ENCODE measurements at places on chromosomes 11 and 22. TPM values are rescaled to one million over a fixed set of nuclear protein-coding genes. Genes with fewer than 3 reads are reported as not detected.

GRCh38 chr11:114396916-114397315 lies 3.4 kb downstream of the C11orf71 start:
- no peak for DNase-seq

The MUC2 gene
- not detected for total RNA-seq

The CARD18 gene
- total RNA-seq: not detected

GRCh38 chr11:11531131-11531908 lies 90.5 kb downstream of the GALNT18 start:
- no peak for DNase-seq

GRCh38 chr11:77151804-77152509 lies 23.9 kb downstream of the MYO7A start:
- DNase-seq: peak; percentile 72

DNA sequence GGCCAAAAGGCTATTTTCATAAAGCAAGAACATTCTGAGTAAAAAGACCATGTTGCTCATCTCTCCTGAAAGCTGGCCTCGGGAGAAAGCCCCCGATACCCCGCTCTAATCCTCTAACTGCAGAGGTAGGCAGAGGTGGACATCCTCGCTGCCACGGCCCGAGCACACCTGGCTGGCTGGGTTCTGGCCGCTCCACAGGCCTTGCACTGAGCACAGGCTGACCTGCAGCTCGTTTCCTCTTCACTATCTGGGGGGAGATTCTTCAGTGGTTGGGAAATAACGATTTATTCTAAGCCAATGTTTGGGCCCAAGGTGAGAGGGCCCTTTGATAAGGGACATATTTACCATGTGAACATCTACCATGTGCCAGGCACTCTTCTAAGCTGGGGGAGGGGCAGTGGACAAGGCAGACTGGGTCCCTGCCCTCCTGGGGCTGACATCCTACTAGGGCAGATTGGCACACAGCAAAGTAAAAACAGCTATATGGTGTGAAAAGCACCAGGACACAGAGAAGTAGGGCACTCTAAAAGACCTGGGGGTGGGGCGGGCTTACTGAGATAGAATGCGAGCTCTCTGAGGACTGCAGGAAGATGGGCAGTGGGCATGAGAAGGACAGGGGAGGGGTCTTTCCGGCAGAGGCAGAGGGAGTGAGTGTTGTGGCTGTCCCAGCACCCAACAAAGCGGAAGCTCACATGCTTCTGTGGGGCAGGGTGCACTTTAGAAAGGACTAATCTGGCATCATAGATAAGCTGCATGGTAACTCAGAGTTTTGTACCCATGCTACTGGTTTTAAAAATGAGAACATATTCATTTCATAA lies 65.5 kb upstream of the ARFGAP3 start:
- DNase-seq: no peak

DNA sequence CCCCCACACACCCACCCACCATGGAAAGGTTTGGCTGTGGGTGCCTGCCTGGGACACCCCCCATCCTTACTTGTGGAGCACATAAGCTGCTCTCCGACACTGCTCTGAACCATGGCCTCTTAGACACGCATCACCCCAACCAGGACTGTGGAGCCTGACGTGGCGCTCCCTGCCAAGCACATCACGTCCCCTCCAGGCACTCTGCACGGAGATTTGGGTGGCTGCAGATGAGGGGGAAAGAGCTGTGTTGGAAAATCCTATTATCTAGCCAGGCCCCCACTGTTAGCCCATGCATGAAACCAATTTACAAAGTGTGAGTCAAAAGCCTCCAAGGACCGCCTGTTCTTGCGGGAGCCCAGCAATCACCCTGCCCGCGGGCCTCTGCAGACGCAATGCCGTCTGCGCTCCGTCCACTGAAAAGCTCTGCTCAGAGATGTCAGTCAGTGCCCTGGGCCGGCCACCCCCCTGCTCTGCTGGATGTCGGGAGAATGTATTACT lies 163.4 kb upstream of the NECTIN1 start:
- DNase-seq: no peak

- DNase-seq: no peak
Measured at GRCh38 chr11:131178596-131178995, 191.8 kb upstream of the NTM start.

GRCh38 chr22:19971276-19972124 lies 29.9 kb upstream of the TXNRD2 start:
- DNase-seq: no peak

DNA sequence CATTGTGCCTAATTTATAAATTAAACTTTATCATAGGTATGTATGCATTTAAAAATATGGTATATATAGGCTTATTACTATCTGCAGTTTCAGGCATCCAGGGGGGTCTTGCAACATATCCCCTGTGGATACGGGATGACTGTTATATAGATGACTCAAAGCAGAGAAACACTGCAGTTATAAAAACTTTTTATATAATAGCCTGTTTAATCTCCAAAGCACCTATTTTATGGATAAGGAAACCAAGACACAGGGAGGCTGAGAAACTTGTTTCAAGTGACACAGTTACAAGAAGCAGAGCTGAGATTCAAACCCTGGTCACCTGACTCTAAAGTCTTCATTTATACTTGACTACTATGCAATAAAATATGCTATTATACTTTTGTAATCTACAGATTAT lies 897.7 kb downstream of the KCNA4 start:
- DNase-seq: peak; percentile 42

- no peak for DNase-seq
Measured at GRCh38 chr11:88508759-88509581, 171.4 kb upstream of the CTSC start.

DNA sequence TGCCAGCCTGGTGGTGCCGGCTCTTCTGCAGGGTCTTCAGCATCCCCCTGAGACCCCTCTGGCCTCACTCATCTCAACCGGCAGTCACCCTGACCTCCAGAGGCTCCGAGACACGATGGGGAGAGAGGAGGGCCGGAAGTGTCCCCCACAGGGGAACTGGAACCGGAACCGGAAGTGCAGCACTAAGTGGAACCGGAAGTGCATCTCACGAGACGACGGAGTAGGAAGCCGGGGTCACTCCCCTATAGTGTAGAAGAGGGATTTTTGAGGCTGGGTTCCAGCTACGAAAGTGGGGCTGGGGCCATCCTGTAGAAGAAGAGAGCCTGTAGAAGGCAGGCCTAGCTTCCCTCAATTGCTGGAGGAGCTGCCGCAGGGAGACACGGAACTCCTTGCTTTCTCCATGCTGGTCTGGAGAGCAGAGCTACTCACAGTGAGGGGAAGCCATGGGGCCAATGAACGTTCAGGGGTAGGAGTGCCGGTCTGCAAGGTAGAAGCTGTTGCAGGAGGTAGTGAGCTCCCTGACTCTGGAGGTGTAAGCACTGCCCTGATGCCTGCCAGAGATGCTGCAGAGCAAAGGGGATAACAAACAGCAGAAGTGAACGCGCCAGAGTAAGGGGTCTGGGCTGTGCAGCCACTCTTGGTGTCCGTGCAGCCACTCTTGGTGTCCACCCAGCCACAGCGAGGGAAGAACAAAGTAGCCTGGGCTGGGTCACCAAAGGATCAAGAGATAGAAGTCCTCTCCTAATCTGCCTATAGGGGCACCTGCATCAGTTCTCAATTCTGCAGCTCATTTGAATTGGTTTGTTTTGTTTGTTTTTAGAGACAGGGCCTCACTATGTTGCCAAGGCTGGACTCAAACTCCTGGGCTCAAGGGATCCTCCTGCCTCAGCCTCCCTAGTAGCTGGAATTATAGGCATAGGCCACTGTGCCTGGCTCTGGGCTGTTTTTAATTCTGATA lies 21.9 kb downstream of the SCUBE1 start:
- DNase-seq: no peak

DNA sequence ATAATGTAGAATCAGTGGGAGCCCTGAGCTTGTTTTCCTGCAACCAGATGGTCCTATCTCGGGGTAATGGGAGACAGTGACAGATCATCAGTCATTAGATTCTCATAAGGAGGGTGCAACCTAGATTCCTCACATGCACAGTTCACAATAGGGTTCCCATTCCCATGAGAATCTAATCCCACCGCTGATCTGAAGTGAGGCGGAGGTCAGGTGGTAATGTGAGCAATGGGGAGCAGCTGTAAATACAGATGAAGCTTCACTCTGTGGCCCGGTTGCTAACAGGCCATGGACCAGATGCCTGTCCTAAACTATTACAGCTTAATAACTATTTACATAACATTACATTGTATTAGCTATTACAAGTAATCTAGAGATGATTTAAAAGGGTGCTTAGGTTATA lies 17.0 kb downstream of the DIXDC1 start:
- DNase-seq: peak; percentile 77

DNA sequence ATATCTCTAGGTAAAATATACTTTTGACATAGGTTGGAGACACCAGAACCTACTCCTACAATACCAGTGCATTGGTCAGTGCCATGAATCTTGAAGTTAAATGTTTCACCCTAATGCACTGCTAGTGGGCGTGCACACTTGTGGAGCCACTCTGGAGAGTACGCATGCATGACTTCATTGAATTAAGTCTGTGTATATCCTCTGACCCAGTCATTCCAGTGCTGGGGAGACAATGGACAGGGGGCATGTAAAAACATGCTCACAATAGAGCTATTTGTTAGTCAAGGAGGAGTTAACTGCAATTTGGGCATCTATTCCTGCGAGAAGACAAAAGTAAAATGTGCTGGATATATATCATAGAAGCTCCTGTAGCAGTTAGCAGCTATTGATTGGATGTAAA lies 335.4 kb upstream of the NCAM1 start:
- DNase-seq: no peak

- no peak for DNase-seq
Measured at GRCh38 chr22:30089655-30089974, 9.4 kb downstream of the HORMAD2 start.

The ZBTB3 gene
- total RNA-seq: 6.7 TPM

- DNase-seq: no peak
Measured at GRCh38 chr22:47449508-47450270, 687.2 kb downstream of the TBC1D22A start.

DNA sequence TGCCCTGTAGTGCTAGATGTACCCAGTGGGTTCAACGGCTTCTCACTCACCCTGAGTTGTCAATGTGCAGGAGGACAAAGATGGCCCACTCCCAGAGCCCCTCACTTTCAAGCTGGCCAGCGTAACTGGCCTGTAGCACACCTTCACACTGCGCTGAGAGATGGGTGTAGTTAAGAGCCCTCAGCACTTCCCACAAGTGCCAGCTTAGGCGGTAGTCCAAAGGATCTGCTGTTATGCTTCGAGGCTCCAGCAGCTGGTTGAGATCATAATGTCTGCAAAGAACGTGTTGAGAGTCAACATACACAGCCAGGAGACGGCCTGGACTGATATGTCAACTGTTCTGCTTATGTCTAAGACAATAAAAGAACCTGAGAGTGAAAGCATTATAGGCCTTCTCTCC lies 14.7 kb upstream of the CHRNA10 start:
- DNase-seq: no peak

DNA sequence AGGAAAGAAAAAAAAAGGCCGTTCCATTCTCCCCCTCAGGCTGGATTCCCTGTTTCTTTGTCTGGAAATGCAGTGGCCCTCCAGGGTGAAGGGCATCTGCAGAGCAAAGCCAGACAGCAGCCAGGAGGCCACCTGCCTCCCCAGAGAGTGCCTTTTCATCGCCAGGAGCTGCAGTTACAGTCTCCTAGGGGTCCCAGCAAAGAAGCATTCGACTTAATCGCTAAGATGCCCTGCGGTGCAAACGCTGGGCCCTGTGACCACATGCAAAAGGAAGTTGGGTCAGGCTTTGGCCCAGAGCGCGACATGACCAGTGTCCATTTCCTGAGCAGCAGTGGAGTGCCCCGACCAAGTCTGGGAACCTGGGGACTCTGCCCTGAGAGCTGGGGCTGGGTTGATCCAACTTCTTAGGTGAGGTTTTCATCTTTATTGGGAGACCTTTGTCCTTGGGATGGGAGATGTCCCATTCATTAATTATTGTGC lies 304.6 kb downstream of the OPCML start:
- DNase-seq: no peak

DNA sequence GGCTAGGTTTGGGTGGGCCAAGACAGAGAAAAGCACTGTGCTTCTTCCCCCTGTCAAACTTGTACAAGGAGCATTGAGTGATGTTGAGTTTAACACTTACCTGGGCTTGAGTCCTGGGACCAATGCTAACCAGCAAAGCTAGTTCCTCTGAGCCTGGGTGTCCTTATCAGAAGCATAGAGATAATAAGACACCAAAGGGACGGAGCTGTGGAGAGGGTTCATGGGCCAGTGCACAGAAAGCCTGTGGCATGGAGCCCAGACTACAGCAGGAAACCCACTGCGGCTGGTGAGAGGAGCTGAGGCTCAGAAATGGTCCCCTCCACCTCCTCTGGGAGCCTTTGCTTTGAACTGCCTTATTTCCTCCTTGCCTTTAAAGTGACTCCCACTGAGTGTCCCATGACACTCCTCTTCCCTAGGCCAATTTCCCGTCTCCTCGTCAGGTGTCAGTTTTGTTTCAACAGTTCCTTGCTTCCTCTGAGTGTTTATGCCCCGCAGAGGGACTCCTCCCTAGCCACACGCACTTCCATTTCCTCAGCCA lies 9.4 kb downstream of the SLCO2B1 start:
- no peak for DNase-seq

DNA sequence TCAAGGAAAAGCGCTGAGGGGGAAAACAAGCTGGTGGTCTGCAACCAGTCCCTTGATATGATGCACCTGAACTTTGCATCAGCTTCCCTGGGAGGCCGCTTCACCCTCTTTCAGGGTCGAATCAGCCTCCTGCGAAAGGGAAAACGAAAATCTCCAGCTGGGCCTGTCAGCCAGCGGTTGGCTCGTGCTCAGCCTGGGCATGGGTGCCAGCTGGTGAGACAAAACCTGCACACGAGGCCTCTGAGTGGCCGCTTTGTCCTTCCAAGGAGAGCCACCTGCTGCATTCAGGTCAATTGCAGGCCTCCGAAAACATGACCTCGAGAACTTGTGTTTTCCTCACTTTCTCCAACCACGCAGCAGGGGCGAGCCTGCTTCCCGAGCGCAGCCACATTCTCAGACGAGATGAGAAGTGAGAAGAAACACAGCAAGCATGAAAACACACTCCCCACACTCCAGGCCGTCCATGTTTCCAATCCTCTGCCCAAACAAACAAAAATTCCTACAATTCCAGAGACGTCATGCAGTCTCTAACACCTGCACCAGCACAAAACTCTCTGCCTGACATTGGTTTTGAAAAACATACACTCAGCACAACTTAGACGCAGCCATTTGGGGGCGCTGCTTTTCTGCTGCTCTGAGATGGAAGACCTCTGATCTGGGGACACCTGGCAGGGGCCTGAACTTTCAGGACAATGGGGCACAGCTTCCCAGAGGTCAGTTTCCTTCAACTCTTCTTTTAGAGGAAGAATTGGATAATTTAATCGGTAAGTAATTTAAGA lies 77.1 kb downstream of the DHCR7 start:
- DNase-seq: no peak

- DNase-seq: peak; percentile 55
Measured at GRCh38 chr22:38467904-38468442, at the start of gene KDELR3. TSS of gene KDELR3 (plus strand) at chr22:38468096. CDS start at chr22:38468234, 138 bp downstream.
